ENCODE measurements at places on chromosomes 2 and 18.

DNA sequence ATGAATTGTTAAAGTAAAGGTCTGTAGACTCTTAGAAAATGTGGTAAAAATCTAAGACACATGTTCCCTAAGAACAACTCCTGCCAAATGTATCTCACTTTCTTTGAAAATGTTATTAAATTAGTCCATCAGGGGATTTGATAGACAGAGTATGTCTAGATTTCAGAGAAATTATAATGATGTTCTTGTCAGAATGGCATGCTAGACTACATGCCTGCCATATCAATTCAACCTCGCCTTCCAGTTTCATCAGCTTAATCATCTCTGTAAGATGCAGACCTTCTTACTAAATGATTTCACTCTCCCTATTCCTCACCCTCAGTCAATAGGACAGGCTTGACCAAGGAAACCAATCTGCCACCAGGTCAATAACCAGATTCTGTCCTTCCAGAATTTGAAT, 368.4 kb downstream of the TXNL1 start:
- no peak for DNase-seq

GRCh38 chr2:59594671-59595222, 958.7 kb downstream of the BCL11A start:
- no peak for DNase-seq

- no peak for DNase-seq
Observed at GRCh38 chr18:58091099-58091611, 47.1 kb downstream of the NEDD4L start.

DNA sequence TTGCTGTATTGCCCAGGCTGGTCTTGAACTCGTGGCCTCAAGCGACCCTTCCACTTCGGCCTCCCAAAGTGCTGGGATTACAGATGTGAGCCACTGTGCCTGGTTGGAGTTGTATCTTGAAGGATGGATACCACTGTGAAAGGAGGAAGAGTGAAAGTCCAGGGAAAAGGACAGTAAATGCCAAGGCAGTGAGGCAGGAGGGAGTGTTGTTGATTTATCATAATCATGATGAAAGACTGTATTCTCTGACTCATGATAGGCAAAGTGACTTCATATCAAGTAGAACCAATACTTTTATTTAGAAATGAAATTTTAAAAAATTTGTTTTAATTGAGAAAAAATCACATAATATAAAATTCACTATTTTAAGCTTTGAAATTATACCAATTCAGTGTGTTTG, 162.3 kb downstream of the ARHGAP28 start:
- DNase-seq = no peak

DNA sequence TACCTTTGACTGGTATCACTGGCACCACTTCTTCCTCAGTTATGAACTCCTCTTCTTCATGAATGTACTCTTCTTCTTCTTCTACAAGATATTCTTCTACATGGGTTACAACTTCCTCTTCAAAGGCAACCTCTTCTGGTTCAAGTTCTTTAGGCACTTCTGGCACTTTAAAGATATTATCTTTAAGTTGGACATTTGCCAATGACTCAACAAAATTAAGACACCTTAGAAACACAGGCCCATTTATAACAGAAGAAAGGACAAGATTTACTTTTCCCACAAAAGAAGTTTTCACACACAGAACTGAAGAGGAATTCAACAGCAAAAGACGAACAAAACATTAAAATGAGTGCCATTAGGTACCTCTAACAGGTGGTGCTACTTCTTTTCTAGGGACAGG, 127.3 kb downstream of the TTN start:
- no peak for DNase-seq

GRCh38 chr2:239461291-239462190, 60.7 kb upstream of the HDAC4 start:
- DNase-seq = no peak
